CD4-positive, alpha-beta T cell treated with Interferon alpha-2 for 1 hour (primary cell): ENCODE measurements at places on chromosomes 5 and 9.

- DNase-seq = no peak
Measured at GRCh38 chr5:38548064-38548759, 8.2 kb downstream of the LIFR start.

DNA sequence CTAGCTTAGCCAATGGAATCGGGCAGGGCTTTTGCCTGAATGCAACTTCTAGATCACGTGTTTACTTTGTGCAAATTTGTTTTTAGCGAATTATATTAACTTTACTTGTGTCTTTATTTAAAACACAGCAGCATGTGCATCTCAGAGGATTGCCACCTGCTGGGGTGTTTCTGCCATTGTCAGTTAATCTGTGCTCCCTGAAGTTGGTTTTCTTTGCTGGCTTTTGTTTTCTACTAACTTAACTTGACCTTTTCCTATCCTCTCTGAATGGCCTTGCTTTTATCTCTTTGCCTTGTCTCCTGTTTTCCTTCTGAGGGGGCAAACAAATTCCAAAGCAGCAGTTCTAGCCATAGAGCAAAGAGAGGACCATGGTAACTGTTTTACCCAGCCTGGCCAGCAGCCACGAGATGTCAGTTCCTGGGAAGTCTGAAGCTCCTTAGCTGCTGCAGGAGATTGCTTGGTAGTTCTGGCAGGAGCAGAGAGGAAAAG lies 67.6 kb downstream of the ARHGEF28 start:
- no peak for DNase-seq

DNA sequence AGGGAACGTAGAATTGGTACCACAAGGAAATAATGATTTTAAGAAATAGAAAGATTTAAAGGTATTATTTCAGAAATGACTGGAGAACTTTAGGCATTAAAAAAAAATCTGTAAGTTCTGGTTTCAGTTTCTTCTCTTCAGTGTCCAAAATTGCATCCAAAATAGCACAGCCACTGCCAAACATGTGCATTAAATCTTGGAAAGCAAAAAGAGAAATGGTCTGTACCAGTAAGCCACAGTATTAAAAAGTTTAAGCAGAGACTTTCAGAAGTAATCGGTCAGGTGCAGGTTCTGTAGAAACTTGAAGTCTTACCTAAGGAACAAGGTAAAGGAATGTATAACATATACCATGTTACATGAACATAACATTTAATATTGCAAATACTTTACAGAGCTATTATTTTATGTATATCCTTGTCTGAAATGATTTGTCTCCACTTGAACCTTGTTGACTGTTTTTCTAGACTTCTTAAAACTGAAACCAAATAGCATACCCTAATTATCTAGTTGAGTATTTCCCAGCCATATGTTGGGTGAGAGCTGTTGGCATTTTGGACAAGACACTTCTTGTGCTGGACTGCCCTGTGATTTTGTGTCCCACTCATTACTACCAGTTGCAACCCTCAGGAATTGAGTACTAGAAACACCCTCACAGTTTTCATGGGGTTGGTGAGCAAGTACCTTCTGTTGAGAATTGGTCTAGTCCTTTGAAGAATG lies 32.1 kb downstream of the NIPBL start:
- DNase-seq = no peak

- DNase-seq = no peak
Measured at GRCh38 chr5:92179651-92180050, 796.5 kb upstream of the ARRDC3 start.

DNA sequence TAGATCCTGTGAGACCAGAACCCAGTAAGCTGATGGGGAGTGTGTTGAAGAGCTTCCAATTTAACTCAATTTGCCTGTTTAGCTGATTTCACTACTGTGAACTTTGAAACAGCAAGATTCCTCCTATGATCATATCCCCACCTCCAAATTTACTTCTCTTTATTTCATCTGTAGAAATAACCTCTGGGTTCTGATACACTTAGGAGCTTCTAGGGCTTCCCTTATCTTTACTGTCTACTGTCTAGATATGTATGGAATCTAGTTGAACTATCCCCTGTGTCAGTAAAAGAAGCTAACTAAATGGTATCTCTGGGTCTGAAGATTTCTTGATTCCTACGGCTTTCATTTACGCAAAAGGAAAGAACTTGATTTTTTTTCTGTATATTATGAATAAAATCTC lies 116.8 kb downstream of the GCNT1 start:
- no peak for DNase-seq

DNA sequence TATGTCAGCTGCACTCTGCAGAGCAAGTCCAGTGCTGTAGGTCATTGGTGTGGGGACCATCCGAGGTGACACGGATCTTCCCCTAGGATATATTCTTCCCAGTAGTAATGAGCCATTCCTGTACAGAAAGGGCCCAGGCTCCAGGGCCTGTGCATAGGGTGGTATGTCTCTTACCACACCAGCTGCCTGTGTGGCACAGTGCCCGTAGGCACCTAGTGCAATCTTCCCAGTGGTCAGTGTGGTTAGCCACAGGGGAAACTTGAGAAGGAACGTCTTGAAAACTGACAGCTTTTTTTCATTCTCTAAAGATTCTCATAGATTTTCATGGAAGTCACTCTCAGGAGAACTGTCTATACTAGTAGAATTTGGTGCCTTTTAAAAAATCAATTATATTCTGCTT lies 39.8 kb downstream of the CYSTM1 start:
- DNase-seq = no peak

- no peak for DNase-seq
Measured at GRCh38 chr5:56145511-56145910, 87.6 kb downstream of the ANKRD55 start.

- no peak for DNase-seq
Measured at GRCh38 chr9:127452691-127453090, 1.4 kb downstream of the LRSAM1 start.

DNA sequence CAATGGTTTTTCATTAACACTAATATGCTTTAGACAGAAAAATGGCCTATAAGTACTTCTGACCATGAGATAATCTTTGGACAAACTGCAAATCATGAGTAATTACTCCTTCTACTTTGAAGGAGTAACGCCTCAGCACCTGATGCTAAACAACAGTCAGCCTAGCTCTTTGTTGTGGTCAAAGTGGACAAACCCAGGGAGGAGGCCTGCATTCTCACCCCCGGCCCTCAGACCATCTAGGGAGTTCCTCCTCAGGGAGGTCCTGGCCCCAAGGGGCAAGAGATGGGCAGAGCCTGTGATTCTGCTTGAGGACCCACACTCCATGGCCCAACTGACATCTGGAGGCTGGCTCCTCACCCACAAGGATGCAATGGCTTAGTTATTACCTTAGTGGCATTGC lies 48.2 kb upstream of the ANGPTL2 start:
- DNase-seq = no peak

DNA sequence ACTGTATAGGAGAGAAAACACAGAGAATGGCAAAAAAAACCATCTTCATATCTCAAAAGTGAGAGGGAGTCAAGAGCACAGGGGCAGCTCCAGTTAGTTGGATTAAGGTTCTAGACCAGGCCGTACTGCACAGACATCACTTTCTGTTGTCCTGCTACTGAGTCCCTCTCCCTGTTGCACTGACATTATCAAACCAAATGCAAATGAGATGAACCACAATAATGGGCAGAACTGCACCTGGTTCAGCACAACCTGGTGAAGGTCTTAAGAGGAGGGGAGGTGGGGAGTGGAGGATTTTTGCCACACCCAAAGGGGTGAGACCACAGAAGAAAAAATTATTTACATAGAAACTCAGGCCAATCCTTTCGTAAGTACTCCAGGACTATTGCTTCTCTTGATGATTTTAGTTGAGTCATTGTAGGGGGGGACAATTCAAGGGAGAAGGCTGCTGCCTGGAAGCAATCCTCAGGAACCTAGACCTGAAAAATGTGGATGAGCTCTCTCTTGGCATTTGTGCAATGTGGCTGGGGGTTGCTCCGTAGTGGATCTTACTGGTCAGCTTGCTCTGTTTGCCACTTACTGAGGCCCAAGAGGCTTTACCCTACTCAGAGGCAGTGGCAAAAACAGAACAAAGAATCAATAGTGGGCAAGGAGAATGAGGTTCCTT lies 94.5 kb upstream of the PPP1R2B start:
- DNase-seq = no peak

GRCh38 chr5:178589180-178590140 lies 733 bp downstream of the COL23A1 start:
- no peak for DNase-seq

- no peak for DNase-seq
Measured at GRCh38 chr5:60297658-60298057, 402.3 kb downstream of the DEPDC1B start.

DNA sequence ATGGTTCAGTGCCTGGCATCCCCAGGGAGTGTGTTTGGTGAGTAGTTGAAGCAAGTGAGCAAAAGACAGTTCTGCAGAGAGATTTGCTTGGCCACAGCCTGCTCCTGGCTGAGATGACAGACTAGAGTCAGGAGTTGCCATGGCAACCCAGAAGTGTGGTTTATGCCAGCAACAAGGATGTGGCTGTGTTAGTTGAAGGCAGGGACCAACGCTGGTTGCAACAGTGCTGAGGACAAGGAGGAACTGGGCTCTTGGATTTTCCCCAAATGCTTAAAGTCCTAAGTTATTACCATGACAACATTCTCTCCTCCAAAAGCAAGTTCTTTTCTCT lies 2.7 kb downstream of the NXNL2 start:
- peak; percentile 55 for DNase-seq

GRCh38 chr9:114613087-114613486 lies 2.0 kb downstream of the TMEM268 start:
- no peak for DNase-seq

DNA sequence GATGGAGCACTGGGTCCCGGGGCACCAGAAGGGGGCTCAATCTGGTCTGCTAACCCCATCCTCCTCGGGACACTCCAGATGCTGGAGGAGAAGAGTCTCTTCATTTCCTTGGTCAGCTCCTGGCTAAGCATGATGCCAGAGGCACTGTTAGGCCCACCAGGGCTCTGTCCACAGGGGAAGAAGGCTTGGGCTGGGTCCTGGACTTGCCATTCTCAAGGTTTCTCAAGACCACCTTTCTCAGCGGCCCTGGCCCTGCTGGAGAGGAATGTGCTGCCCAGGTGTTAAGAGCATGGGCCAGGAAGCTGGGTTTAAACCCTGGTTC lies 7.9 kb downstream of the SH2D3C start:
- DNase-seq = no peak

DNA sequence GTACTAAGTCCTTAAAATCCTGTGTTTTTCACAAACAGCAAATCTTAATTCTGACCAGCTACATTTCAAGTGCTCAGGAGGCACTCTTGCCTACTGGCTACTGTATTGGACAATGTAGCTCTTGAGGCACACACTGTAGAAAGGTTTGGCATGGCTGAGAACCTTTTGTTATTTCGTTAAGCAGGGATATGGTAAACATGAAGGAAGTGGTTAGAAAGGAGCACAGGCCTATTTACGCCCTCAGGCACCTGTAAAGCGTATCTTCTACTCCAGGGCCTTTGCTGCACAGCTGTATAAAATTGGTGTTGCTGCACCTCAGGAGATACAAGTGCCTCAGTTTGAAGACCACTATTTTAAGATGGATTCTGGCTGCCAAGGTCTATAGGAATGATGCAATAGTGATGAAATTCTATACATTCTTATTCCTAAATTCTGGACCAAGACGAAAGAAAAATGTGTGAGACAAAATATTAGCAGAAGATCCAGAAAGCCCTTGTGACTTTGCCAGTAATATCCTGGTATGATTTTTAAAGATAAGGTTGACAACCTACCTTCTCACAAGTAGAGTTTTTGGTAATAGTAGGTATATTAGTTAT lies 9.3 kb upstream of the OTULIN start:
- no peak for DNase-seq

DNA sequence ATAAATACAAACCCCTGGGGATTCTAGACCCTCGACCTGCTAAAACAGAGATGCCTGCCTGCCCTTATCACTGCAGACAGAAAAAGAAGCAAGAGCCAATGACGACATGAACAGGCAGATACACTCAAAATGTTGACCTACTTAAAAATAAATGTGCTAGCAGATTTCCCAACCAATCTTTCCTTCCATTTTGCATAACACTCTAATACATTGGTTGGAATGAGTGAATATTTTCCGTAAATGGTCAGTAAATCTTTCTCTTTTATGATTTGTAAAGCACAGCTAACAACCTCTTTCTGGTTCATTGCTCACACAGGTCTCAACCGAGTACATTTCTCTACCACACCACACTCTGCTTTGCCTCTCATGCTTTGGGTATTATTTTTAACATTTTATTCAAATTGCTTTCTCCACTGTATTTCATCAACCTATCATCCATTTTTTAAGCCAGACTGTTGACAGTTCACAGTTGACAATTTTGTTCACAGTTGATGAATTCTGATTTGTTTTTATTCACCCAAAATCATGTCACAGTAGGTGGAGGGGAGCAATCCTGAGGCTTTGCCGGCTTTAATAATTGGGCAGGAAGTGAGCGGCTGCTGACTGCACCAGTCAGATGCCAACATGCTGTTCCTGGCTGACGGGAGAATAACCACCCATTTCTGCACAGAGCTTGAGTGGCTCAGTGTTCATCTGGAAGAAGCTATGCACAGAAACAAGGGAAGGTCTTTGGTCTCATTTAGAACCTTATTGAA lies 426.6 kb downstream of the SPOCK1 start:
- DNase-seq = no peak
